Psoas muscle (tissue), 8 donors: ENCODE measurements at places on chromosomes 7 and 10.

- DNase-seq = no peak
Measured at GRCh38 chr7:64758151-64758550, 36.1 kb upstream of the ZNF138 start.

DNA sequence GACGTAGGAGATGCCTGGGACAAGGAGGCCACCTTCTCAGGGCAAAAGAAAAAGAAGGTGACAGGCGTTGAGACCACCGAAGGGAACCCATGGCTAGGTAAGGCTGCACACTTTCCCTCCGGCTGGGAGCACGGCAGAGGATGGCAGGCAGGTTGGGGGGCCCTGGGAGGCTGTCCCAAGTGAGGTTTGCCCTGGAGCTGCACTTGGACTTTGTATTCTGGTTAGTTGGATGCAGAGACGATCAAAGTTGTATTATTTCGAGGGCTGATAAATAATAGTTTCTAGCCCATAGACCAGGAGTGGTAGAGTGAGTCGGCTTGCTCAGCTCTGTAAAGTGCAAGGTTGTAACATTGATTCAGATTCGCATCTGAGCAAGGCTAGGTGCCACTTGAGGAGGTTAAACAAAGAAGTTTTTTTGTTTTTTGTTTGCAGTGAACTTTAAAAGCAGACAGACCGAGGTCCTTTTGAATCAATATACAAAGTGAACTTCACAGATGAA, 608 bp downstream of the ENTPD7 start:
- no peak for DNase-seq

- no peak for DNase-seq
Measured at GRCh38 chr7:49438281-49438680, 335.2 kb upstream of the VWC2 start.

DNA sequence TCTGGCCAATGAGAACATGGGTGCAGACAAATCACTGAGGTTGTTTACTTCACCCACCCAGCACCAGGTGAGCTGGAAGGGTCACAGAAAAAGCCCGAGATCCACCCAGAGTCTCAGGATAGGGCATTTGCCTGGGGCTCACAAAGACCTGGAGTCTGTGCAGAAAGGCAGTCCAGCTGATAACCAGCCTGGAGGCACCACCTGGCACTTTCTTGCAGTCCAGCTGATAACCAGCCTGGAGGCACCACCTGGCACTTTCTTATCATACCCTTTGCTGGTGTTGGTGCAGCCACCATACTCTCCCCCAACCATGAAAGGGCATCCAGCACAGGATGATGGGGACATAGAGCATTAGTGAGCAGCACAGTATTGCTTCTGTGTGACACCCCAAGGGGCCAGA, 104.1 kb downstream of the PPP1R3C start:
- DNase-seq = no peak

- DNase-seq = no peak
Measured at GRCh38 chr7:122430710-122431109, 126.2 kb upstream of the FEZF1 start.

- no peak for DNase-seq
Measured at GRCh38 chr10:13658264-13658663, 71.5 kb downstream of the PRPF18 start.

- DNase-seq = no peak
Measured at GRCh38 chr10:23742368-23742767, 303.5 kb downstream of the OTUD1 start.

GRCh38 chr10:92876509-92877036, 28.3 kb downstream of the EXOC6 start:
- DNase-seq = no peak

DNA sequence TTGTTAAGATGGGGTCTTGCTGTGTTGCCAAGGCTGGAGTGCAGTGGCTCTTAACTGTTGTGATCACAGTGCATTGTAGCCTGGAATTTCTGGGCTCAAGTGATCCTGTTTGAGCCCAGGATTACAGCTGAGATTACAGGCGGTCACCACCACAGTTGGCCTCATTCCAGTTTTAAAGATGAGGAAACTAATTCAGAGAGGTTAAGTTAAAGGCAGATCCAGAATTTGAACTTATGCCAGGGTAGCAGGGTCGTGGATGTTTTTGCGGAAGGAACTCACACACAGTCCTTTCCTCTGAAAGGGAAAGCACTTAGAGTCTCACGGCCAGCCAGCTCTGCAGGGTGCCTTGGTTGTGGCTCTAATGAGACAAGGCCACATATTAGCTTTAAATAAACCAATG, 84.7 kb downstream of the MMRN2 start:
- no peak for DNase-seq

DNA sequence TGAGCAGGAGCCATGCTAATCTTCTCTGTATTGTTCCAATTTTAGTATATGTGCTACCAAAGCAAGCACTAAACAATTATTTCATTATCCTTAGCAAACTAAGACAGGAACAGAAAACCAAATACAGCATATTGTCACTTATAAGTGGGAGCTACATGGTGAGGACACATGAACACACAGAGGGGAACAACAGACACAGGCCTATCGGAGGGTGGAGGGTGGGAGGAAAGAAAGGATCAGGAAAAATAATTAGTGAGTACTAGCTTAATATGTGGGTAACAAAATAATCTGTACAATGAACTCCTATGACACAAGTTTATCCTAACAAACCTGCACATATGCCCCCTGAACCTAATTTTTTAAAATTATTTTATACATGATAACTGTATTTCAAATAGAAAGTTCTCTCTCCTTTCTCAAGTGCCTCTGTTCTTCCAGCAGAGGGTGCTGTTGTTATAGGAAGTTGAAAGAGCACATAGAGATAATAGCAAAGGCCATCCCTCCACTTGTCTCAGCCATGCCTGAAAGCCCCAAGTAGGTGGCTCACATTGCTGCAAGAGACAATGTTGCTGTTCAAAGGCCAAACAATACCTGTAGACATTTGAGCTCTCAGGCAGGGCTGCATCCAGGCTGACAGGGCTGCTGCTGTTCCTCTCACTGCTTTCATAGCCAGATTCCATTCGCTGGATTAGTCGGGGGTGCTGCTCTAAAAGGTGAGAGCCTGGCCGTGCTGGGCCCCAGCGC, 33.4 kb upstream of the PPP3CB start:
- no peak for DNase-seq

DNA sequence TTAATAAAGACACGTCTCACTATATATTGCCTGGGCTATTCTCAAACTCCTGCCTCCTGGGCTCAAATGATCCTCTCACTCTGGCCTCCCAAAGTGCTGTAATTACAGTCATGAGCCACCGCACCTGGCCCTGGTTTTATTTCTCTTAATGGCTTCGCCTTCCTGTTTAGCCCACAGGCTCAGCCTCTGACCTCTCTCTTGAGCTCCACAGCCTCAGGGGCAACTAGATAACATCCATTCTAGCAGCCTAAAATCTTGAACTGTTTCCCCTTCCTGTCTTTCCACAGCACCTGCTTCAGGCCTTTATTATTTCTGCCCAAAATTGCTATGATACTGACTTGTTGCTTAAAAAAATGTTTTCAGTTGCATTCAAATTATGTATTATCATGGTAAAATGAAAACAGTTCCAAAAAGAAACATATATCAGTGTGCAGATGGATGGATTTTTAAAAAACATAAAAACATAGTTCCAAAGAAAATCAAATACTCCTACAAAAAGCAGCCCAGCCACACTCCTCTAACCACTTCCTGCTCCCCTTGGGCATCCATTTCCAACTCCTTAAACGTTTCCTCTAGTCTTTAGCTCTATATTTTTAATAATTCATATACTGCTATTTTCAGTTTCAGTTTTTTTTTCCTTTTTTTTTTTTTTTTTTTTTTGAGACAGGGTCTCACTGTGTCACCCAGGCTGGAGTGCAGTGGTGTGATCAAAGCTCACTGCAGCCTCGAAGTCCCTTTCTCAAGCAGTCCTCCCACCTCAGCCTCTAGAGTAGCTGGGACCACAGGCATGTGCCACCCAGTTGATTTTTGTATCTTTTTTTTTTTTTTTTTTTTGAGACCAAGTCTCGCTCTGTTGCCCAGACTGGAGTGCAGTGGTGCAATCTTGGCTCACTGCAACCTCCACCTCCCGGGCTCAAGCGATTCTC, 5.1 kb upstream of the BAZ1B start:
- no peak for DNase-seq

GRCh38 chr10:128046953-128047290, 79.3 kb downstream of the MKI67 start:
- no peak for DNase-seq

DNA sequence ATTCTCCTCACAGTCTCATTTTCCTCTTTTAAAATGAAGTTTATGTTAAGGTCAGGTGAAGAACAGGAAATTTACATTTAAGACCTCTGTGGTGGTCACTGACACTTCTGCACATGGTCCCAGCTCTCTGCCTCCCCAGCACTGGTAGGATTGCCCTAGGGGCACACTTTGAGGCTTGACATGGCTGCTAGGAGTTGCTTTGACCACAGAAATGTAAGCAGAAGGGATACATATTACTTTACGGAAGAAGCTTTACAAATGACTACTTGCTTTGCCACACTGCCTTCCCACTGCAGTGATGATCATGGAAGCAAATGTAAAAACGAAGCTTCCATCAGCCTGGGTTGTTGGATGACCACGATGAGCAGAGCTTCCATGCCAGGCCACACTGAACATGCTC, 53.1 kb upstream of the RSU1 start:
- no peak for DNase-seq

DNA sequence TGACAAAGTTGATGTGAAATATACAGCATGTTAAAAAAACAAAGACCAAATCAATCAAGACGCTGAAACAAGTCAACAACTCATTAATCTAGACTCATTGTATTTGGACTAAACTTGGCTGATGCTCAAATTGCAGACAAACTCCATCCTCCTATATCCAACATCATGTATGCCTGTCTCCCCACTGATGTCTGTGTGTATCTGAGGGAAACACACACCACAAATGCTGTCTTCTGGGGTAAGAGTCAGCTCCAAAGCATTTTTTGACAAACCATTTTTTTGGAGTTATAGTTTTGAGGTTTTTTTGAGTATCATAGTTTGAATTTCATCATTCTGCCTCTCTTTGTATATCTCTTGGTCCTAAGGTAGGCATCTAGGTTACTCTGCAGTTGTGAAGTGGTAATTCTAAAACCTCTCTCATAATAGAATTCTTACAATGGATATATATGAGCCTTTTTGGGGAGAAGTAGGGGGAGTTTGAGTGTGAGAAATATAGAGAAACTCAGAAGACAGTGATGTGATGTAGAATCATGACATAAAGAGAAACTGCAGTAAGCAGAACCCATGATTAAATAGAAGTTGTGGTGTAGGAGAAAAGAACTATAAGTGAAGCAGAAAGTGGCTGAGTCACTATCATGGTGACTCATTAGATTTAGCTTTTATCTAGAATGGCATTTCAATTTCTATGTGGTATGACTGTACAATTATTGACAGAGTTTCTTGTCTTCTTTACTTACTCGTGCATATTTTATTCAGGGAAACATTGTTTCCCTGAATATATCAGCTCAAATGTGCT, 1531.1 kb upstream of the LRRTM3 start:
- no peak for DNase-seq

GRCh38 chr7:28473571-28474281, 61.4 kb downstream of the CREB5 start:
- peak; percentile 57 for DNase-seq

GRCh38 chr7:138625849-138626230, 75.3 kb downstream of the SVOPL start:
- no peak for DNase-seq

DNA sequence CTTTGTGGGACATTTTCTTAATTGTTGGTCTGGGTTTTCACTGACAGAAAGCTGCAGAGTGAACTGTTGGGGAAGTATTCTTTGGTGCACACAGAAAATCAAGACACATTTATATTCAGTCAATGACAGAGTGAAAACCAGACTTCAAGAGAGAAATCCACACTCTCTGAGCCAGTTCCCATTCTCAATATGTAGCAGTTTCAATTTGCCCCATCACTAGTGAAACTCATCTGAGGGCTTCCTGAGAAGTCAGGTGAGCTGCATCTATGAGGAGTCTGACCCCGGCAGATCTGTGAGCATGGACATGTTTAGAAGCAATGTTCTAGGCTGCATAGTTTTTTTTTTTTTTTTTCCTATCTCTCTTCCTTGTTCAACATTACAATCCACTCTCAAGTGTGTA, 163.7 kb upstream of the AHR start:
- DNase-seq = no peak

- no peak for DNase-seq
Measured at GRCh38 chr7:18770154-18770811, 274.7 kb downstream of the HDAC9 start.

DNA sequence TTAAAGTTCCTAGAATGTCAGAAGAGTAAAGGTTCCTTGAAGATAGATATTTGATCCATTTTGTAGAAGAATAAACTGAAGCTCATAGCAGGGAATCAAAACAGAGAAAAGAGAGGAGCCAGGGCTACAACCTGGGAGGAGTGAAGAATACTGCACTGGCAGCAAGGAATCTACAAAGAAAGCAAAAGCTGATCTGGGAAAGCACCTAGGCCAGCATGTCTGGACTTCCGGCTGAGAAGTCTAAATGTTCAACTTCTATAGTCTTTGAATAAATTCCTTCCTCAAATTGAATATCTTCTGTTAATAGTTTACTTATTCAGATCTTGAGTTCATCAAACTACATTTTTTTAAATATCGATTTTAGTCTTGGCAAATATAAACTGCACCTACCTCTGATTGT, 78.2 kb downstream of the VPS41 start:
- no peak for DNase-seq

DNA sequence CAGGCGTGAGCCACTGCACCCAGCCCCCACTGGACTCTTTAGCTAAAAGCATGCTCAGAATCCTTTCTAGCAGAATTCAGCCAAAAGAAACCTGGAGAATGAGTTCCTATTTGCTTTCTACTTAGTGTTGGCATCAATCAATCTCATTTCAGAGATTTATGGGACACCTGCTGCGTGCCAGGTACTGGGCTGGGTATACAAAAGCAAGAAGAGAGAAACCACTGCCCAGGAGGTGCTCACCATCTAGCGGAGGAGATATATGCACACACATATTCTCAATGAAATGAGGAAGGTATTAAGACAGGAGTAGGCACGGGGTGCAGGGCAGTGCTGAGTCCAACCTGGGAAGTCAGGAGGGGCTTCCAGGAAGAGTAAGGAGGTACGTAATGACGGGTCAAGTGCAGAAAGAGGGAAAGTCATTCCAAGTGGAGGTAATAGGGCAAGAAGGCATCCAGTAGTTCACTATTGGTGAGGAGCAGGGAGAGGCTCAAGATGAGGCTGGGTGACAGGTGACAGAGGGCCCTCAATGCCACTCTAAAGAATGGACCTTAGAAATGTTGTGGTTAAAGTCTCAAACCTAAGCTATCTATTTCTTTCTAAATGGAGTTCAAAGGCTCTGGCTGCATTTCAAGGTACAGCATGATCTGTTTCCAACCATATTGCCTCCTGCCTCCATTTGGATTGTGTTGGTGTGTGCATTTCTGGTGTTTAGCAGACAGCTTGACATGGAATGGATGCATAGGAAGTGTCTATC, 22.1 kb downstream of the ABLIM1 start:
- DNase-seq = no peak
